ENCODE measurements at places on chromosomes 13 and 19. TPM values are rescaled to one million over a fixed set of nuclear protein-coding genes. Genes with fewer than 3 reads are reported as not detected.

The SSC5D gene
- 40.5 TPM for total RNA-seq

The EFNB2 gene
- 7.4 TPM for total RNA-seq

The PSG5 gene
- 6.9 TPM for total RNA-seq

The CGB8 gene
- total RNA-seq, result not detected

The FREM2 gene
- under 0.01 TPM for total RNA-seq

The KLK12 gene
- total RNA-seq, result not detected

The KLF1 gene
- not detected for total RNA-seq

The CCL25 gene
- total RNA-seq, result not detected

The EFNA2 gene
- total RNA-seq, result not detected

The TNNT1 gene
- total RNA-seq, result 1.1 TPM

The ZNF729 gene
- not detected for total RNA-seq

The ODAD3 gene
- 0.26 TPM for total RNA-seq

The LIM2 gene
- not detected for total RNA-seq

The PCDH20 gene
- total RNA-seq, result 0.20 TPM

The AMH gene
- 1.3 TPM for total RNA-seq

The SNRNP70 gene
- 170 TPM for total RNA-seq

The FAM216B gene
- not detected for total RNA-seq

The SYT3 gene
- 0.20 TPM for total RNA-seq

The TLE2 gene
- total RNA-seq, result 14.1 TPM

The INSL3 gene
- total RNA-seq, result not detected

The ZNF134 gene
- total RNA-seq, result 20.7 TPM

The MRI1 gene
- total RNA-seq, result 35.8 TPM

The KHSRP gene
- 152 TPM for total RNA-seq

The RNF113B gene
- total RNA-seq, result not detected

The PSG6 gene
- not detected for total RNA-seq

The GRK1 gene
- total RNA-seq, result not detected

The SIGLEC5 gene
- total RNA-seq, result not detected

The TJP3 gene
- total RNA-seq, result not detected

The CYP2B6 gene
- not detected for total RNA-seq

The ATP4B gene
- not detected for total RNA-seq

The SKA3 gene
- total RNA-seq, result 0.83 TPM

The U2AF2 gene
- total RNA-seq, result 111 TPM

The RUBCNL gene
- 2.7 TPM for total RNA-seq

The CDK8 gene
- 19.7 TPM for total RNA-seq

The PODNL1 gene
- total RNA-seq, result 3.2 TPM

The KLK4 gene
- not detected for total RNA-seq

The ZNF540 gene
- total RNA-seq, result 0.72 TPM

The YJEFN3 gene
- 0.26 TPM for total RNA-seq

The PEG3 gene
- total RNA-seq, result 4.6 TPM

The CBLC gene
- total RNA-seq, result 0.07 TPM

The NCCRP1 gene
- not detected for total RNA-seq

The FUT1 gene
- 0.13 TPM for total RNA-seq

The HSH2D gene
- total RNA-seq, result not detected

The ERF gene
- 22.8 TPM for total RNA-seq

The TNFSF13B gene
- total RNA-seq, result 8.2 TPM

The NCAN gene
- not detected for total RNA-seq

The LILRB3 gene
- total RNA-seq, result not detected

The ZNF555 gene
- total RNA-seq, result 6.3 TPM

The C1QTNF9B gene
- not detected for total RNA-seq

The NANOS2 gene
- total RNA-seq, result not detected

The LILRA2 gene
- not detected for total RNA-seq
